ENCODE measurements at places on chromosomes 12 and 14.

DNA sequence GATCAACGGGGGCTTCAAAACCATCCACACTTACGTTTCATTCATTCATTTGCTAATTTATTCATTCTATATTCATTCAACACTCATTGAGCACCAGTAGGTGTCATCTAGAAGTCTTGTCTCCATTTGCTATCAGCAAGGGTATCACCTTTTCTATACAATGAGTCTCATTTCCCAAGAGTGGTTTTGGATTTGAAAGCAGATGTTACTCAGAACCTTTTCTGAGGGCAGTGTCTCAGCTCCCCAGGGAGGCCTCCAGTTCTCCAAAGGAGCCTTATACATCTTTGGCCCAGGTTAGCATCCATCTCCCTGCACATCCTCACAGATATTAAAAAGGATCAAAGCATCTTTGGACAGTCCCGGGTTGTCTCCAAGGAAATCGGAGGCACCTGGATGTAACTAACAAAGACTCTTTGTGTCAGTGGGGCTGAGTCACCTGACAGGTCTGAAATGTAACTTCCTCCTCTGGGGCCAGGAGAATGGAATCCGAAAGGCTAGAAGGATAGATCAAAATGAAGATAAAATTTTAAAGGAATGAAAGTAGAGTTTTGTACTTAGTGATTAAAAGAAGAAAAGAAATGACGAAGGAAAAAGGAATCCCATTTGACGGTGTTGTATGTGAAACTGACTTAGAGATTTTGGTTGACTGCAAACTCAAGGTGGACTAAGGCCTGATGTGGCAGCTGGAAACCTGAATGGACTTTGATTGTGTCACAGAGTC, 103.0 kb downstream of the VCPKMT start:
- no peak for DNase-seq

DNA sequence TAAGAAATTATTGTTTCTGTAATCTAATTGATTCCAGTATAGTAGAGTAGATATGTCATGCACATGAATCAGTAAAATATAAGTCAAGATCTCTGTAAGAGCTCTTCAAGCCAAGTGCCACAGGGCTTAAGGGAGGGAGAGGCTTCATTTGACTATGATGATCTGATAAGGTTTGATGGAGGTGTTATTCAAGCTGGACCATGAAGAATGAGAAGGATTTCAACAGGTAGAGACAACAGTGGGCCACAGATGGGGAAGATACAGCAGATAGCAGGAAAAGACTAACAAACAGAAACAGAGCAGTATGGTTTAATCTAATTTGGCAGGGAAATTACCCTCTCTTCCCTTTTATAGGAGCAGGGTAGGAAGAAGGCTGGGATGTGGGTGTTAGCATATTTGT, 40.6 kb upstream of the FKBP4 start:
- DNase-seq, result no peak

- DNase-seq, result no peak
Observed at GRCh38 chr14:91570021-91570420, 59.9 kb upstream of the PPP4R3A start.

DNA sequence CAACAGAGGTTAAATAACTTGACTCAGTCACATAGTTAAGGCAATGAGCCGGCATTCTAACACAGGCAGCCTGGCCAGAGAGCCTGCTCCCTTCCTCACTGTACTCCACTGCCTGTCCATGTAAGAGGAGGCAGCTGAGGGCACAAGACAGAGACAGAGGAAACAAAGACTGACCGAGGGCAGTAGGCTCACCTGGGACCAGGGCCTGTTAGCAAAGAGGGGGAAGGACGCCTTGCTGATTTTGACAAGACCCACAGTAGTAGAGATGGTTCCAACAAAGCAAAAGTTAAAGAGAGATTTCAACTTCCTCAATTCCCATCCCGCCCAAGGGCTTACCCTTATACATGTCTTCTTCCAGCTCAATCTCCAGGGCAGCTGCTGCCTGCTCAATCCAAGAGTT, 26.5 kb downstream of the OTUB2 start:
- no peak for DNase-seq

- DNase-seq, result no peak
Observed at GRCh38 chr12:115000038-115000437, 316.1 kb upstream of the TBX3 start.

DNA sequence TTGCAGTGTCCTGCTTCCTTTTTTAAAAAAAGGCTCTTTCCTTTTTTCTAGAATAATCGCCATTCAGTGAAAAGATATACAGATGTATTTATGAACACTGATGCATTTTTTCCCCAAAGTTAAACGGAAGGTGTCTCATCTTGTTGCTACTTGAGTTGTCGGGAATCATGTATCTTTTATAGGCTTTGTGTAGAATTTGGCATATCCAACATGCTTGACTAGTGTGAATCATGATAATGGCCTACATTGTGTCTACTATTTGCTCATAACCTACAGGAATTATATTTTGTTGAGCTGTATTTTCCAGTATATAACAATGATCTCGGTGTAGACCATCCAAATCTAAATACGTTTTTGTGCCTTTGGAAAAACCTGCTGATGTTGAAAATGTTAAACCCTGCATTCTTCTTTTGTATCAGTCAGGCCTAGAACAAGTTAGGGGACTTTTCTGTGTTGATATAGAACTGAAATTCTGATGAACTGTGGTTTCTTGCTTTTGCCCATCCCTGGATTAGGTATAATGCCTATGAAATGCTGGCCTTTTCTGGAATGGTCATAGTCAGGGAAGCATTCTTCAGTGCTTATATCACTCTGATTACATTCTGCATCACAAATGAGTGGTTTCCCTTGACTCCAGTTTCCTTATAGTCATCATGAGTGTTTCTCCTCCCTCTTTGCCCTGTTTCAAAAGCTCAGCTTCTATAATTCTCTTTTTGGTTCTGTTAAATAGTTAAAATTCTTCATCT, 10.8 kb downstream of the BMAL2 start:
- no peak for DNase-seq
